ENCODE measurements at places on chromosomes 1 and 21.

GRCh38 chr1:203422656-203423055 is 53.0 kb upstream of the PRELP start:
- DNase-seq = no peak

DNA sequence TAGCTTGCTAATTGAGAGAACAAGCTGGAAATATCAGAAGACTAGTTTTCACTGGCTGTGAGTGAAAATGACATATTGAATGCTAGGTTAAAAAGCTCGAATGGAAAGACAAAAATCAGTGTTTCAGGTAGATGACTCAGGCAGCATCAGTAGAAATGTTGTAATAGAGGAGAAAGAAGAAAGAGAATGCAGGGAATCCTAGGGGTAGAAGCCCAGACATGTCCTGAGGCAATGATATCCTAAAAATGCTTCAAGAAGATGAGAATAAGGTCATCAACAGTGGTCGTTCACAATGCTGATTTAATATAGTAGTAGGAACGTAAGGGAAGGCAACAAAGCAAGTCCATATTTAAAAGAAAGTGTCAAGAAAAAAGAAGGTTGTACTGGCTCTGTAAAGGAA is 96.7 kb upstream of the HP1BP3 start:
- no peak for DNase-seq

- DNase-seq = no peak
Observed at GRCh38 chr1:176051902-176052518, 155.1 kb downstream of the COP1 start.

GRCh38 chr1:42949312-42950115 is 9.2 kb downstream of the SLC2A1 start:
- no peak for DNase-seq

DNA sequence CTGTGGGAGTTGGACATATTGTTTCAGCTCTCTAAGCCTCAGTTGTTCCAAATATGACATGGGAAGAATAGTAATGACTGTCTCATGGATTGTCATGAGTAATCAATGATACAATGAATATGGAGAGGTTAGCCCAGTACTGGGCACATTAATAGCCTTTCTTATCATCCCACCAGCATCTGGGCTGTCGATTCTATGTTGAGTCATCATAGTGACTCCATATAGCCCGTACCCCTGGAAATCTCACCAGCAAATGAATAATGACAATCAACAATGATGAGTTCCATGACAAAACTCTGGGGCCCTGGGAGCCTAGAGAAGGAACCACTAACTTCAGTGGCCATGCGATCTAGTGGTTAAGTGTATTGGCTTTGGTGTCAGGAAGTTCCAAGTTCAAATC is 39.7 kb upstream of the GJB5 start:
- no peak for DNase-seq

GRCh38 chr1:97803026-97803425 is 117.8 kb downstream of the DPYD start:
- DNase-seq = no peak

GRCh38 chr1:221343607-221344006 is 398.3 kb downstream of the DUSP10 start:
- no peak for DNase-seq

DNA sequence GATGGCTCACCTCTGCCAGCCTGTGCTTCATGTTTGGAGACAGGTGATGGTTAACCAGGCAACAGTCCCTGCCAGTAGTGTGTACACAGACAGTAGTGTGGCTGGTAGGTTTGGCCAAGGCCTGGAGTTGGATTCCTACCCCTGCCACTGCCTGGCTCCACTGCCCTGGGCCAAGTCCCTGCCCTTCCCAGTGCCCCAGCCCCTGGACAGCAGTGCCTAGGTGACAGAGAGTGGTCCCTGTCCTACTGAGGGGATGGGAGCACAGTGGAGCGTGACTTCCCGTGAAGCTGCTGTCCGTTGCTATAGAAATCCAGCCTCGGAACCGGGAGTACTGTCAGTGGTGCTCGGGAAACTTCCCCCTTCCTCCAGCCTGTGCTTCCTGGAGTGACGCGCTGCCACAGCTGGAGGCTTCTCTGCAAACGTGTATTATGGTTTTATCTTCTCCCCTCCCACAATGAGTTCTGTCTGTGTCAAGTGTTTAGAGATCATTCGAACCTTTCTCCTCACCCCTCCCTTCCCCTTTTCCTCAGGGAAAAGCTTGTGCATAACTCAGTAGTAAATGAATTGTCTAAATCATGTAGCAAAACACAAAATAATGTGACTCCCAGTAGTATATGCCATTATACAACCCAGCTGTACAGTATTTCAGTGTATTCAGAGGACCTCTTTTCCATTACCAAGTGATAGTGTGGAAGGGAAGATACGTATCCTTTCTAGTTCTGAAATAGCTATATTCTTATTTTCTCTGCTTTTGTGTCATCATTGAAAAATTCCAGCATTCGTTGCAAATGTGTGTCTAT is 73.4 kb downstream of the GALNT2 start:
- DNase-seq = no peak

DNA sequence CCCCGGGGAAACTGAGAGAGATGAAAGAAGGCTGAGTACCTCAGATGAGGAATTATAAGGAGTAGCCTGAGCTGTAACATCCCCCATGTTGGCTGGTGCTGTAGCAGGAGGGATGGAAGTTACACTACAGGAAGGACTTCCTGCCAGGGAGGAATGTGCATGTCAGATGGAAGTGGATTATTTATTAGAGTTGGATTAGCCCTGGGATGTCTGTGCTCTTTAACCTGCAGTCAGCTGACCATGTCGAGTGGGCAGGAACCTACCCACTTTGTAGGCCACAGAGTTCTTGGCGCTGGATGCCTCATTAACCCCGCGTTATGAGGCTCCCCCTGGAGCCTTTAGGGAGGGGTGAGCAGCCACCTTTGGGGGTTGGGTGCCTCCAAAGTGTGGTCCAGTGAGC is 757 bp upstream of the SEMA4A start:
- DNase-seq = no peak

GRCh38 chr1:17912491-17912890 is 157.4 kb downstream of the ACTL8 start:
- DNase-seq = no peak

GRCh38 chr1:7249516-7249915 is 464.3 kb downstream of the CAMTA1 start:
- DNase-seq = no peak

- no peak for DNase-seq
Observed at GRCh38 chr1:30415171-30415940, 308.0 kb downstream of the MATN1 start.

GRCh38 chr1:156767879-156768604 is 707 bp downstream of the PRCC start:
- no peak for DNase-seq

GRCh38 chr1:32939655-32940371 is 24.8 kb downstream of the RNF19B start:
- no peak for DNase-seq

GRCh38 chr1:161071886-161072371 is 2.2 kb upstream of the ARHGAP30 start:
- DNase-seq = peak; percentile 37

DNA sequence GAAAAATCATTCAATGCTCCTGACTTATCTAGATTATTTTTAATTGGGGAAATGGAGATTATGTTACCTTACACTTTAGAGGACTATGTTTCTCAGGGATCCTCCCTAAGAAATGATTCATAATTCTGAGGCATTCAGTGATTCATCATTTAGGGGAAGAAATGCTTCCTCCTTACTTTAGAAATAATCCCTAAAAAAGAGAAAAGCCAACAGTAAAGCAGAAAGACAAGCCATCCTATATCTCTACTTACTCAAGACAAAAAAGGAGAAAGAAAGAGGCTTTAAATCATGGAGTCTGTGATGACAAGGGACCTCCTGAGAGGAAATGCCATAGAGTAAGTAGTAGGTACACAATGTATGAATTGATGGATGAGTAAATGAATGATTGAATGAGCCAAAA is 137.0 kb downstream of the BRINP2 start:
- no peak for DNase-seq

DNA sequence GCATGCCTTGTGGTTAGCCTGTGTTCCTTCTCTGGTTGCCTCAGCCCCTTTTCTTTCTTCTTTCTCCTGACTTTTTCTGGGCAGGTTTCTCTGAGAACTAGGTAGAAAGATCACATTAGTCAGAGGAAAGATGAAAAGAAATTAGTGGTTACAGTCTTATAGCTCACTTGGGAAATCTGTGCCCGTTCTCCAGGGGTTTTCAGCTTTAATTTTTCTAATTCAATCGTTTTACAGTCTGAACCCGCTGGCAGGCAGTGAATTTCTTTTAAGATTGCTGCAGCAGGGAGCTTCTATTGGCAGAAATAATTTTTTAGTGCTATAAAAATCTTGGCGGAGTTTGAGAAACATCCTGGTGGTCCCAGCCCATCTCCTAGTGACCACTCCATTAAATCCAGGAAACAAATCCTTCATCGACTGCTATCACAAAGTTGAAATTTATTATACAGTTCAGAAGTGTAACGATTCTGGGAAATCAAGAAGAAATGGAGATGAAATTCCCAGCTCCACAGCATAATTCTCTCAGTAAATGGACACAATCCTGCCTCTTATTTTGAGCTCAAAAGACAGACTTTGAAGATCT is 113.1 kb downstream of the PCP4 start:
- no peak for DNase-seq

Data from activated CD4-positive, alpha-beta T cell treated with anti-CD3 and anti-CD28 coated beads for 4 hours (primary cell).